Astrocyte (in vitro differentiated cells and primary cell): ENCODE measurements at places on chromosomes 16 and 17.

- no peak for DNase-seq
Observed at GRCh38 chr17:64243340-64243739, 19.7 kb downstream of the TEX2 start.

- no peak for DNase-seq
Observed at GRCh38 chr17:42422412-42422957, 571 bp downstream of the CAVIN1 start.

DNA sequence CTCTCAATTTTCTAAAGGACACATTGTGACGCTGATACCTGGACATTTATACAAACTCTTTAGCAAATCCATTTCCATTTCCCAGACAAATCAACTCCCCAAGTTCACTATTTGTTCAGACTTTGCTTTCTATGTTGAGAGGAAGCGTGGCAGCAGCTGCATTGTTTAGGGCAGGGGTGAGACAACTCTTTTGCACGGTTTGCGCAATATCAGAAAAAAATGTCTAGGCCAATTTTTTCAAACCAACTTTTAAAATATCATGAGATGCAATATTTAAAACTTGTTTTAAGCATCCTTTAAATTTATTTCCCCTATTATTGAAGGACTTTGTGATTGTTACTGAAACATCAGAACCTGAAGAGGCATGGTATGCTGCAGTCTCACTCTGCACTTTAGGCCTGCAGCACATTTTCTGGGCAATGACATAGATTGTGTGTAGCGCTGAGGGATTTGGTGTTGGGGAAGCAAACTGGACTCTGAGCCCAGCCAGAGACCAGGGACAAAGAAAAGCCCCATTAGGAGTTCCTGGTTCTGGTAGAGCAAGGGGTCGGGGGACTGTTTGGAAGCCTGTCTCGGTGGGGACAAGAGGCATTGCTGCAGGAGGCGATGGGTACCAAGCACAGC lies 6.4 kb upstream of the CCDC182 start:
- no peak for DNase-seq

DNA sequence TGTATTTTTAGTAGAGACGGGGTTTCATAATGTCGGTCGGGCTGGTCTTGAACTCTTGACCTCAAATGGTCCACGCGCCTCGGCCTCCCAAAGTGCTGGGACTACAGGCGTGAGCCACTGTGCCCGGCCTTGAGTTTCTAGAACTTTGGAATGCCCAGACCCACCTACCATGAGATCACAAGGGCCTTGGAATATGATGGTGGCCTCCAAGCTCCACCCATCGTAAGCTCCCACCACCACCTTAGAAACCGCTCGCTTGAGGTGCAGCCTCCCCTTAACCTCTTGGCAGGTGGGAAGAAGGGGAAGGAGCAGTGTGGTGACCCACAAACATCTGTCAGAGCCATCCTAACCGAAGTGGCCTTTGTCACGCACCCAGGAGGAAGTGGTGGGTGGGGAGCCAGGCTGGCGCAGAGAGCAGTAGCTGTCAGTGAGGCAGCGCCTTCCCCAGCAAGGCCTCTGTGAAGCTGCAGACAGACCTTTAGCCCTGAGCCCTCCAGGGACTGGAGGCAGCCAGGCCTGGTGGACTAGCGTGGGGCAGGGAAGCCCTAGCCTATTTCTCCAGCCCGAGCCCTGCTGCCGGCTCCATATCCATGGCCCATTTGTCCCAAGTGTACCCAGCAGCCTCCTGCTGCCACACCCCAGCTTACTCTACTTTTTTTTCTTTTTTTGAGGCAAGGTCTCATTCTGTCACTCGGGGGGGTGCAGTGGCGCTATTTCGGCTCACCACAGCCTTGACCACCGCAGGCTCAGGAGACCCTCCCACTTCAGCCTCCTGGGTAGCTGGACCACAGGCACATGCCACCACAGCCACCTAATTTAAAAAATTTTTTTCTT lies 13.1 kb upstream of the SEPHS2 start:
- DNase-seq: no peak

DNA sequence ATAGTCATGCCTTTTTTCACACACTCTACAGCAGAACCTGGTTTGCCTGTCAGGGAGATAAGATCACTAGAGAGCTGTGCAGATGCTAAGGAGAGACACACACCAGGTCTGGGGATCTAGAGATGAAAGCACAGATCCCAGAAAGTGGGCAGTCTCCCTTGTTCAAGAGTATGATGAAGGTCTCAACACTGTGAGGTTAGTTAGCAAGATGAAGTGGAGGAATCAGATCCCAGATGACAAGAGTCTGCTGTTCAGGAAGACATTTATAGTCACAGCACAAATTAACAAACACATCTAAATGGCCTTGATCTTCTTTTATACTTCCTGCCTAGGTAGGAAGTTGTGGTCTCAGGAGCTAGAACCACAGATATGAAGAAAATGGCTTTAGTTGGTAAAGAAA lies 23.4 kb upstream of the SKAP1 start:
- no peak for DNase-seq

DNA sequence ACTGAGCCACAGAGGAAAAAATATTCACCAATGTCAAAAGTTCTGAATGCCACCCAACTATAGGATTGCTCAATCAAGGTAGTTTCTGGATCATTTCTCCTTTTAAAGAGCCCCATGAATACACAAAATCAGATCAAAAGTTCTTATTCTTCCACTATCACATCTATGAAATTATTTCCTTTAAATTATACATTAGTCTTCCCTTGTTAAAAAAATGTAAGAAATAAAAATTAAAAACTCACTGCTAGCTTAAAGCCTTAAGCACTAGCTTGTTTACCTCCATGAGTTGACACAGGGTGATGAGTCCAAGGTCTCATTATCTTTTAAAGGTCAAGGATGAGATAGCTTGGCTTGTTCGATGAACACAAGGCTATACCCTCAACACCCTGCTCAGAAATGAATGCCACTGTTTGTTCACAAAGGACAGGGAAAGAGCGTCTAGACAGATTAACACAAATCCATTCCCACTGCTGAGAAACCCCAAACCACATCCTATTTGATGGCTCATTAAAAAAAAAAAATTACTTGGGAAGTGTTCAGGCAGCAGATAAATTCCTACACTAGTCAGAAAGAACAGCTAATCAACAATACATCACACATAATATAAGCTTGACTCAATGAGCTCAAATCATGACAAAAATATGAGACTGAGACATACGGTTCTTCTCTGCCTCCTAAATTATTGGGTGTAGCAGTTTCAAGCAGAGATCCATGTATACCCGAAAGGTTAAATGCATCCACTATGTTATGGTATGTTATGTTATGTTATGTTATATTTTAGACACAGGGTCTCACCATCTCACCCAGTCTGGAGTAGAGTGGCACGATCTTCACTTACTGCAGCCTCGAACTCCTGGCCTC lies 118.9 kb downstream of the PARN start:
- DNase-seq: peak; percentile 97

GRCh38 chr16:49498666-49499413 lies 125.2 kb downstream of the C16orf78 start:
- DNase-seq: no peak

- DNase-seq: no peak
Observed at GRCh38 chr16:84823484-84823883, 3.7 kb downstream of the CRISPLD2 start.

DNA sequence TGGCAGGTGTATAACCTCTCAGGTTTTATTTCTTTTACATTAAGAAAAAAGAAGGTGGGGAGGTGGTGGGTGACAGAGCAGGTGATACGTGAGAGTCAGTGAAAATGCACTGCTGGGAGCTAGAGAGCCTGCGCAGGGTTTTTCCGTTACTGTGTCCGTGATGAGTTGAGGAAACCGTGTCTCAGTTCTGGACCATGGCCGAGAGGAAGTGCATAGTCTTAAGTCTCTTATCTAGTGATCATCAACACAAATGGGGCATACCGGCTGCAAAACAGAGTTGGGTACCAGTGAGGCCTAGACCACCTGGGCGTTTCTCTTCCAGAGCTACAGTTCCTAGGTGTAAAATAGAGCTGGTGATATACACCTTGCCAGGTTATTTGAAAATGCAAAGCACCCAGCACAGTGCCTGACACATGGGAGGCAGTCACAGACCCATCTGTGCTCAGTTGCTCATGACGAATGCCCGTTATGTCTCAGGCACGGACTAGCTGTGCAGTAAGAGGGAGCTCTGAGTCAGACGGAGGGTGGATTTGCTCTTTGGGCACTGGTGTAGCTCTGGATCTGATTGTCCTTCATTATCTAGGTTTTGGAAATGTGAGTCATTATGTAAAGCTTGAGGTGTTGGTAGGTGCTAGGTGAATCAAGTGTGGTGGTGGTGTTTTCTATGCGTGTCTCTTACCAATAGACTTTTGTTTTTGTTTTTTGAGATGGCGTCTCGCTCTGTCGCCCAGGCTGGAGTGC lies 60.9 kb downstream of the RPTOR start:
- peak; percentile 57 for DNase-seq

DNA sequence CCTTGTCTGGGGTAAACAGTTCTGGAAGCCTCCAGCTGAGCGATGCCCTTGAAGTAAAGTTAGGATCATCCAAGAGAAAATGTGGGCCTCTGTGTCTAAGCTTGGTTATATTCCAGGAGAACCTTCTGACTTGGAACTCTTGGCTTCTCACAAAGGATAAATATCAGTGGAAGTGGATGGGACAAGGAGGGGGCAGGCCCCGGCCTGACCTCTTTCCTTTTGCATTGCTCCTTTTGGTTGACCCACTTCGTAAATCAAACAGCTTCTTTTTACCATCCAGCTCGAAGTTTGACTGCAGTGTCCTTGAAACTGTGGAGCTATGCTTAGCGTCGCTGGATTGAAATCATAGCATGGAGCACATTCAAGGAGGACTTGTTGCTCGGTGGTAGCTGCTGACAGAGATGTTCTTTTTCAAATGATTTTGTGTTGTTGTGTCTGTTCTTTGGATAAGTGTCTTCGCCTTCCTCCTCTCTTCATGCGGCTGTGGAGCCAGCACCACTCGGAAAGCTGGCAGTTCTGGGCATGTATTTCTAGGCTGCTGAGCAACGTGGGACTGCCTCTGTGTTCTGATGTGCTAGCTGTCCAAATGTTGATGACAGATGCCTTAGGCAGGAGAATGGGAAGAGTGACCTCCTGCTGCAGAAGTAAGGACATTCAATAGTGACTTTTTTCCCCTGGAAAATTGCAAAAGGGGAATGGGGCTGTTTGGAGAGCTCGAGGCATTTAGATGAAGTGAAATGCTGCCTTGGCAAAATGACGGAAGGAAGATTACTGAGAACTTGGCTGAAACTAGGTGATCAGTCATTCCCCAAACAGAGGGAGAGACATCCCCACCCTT lies 4.5 kb downstream of the MINK1 start:
- no peak for DNase-seq

DNA sequence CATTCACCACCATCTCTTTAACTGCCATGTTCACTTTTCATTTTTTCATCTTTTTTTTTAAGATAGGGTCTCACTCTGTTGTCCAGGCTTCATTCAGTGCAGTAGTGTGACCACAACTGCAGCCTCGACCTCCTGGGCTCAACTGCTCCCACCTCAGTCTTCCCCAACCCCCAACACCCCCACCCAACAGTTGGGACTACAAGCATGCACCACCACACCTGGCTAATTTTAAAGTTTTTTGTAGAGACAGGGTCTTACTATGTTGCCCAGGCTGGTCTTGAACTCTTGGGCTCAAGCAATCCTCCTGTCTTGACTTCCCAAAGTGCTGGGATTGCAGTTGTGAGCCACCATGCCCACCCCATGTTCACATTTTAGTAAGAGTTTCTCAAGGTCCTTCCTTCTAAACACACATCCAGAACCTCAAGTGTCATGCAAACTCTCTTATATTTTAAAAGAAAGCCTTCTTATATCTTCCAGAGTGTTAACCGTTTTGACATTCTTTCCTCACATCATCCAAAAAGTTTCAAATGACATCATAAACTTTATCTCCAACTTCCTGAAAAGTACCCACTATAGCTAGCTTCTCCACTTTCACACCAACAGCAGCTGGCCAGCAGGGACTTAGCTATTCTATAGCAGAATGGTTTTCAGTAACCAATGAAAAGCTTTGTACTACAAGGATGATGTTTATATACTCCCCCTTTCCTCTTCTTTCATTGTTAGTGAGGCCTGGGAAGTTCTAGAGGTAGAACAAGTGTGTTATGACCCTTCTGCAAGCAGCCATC lies 49.3 kb downstream of the TRAF4 start:
- no peak for DNase-seq

DNA sequence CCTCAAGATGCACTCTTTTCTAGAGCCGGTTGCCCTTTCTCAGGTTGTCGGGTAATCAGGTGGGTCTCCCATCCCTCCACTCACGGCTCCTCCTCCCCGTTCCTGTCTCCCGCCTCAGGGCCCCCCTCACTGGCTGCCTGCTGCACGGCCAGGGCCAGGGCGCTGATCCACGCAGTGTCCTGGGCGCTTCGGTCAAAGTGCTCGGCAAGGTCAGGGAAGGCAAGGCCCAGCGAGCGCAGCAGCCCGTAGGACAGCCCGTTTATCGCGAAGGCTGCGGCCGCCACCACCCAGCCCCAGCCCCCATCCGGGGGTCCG lies 753 bp downstream of the SLC16A11 start:
- no peak for DNase-seq

DNA sequence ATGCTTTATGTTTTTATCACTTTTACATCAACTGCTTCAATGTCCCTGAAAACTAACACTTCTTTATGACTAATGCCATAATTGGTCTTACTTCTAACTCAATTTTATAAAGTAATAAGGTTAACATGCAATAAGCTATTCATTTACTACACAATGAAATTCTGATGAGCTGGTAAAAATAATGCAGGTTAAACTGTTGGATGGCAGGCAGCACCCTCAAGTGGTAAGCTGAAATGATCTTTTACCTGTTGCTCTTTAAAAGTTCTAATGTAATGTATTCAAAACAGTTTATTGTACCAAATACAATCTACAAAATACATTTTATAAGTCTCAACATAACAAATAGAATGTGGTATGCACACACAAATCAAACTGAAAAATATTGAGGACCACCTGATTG lies 1280.3 kb downstream of the CDH8 start:
- no peak for DNase-seq

- DNase-seq: no peak
Observed at GRCh38 chr16:11147033-11147753, 108.8 kb downstream of the SOCS1 start.

DNA sequence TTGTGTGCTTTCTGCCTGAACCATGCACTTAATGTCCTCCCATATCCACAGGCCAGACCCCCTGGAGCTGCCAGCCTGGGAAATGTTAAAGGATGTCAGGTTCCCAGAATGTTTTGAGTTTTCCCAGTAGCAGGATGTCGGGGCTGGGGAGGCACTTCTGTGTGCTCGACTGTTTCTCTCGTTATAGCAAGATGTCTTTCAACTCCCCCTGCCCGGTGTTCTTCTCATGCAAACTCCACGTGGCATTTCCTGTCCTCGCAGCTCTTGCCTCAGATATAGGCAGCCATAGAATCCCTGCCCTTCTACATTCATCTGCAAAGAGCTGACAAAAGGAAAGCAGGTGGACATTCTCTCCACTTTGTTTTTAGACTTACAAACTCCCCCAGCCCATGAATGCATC lies 457.2 kb upstream of the CDH11 start:
- no peak for DNase-seq

GRCh38 chr16:24834459-24835335 lies 11.1 kb upstream of the SLC5A11 start:
- DNase-seq: no peak

GRCh38 chr16:75238132-75238852 lies 13.1 kb downstream of the BCAR1 start:
- DNase-seq: peak; percentile 91

- DNase-seq: no peak
Observed at GRCh38 chr16:85041219-85042166, 13.9 kb downstream of the KIAA0513 start.
